Suppressor macrophage (primary cell): ENCODE measurements at places on chromosomes 7 and 10.

DNA sequence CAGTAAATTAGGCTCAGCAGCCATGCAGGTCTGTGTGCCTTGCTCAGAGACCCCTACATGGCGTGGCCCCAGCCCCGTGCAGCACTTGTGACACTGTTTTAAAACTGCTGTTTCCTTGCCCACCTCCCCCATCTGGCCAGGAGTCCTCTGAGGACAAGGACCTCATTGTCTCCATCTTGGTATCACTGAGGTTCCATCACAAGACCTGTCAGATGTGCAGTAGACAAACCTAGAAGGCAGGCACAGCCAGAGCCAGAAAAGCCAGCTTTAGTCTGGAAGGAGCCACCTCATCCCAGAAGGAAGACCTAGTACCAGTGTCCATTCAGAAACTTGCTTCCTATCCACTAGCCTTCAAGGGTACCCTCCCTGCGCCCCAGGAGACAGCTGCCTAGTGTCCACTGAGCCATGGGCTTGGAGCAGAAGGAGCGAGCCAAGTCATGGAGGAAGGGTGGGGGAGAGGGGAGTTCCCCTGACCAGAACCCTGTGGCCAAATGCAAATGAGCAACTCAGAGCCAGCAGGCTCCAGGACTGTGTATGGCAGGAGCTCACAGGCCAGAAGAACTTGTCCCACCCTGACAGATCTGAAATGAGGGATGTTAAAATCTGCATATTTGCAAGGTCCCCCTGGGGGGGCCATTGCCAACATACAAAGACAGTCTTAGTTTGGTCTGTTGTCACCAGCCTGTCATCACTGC, 176.1 kb downstream of the SH3PXD2A start:
- peak; percentile 50 for DNase-seq

DNA sequence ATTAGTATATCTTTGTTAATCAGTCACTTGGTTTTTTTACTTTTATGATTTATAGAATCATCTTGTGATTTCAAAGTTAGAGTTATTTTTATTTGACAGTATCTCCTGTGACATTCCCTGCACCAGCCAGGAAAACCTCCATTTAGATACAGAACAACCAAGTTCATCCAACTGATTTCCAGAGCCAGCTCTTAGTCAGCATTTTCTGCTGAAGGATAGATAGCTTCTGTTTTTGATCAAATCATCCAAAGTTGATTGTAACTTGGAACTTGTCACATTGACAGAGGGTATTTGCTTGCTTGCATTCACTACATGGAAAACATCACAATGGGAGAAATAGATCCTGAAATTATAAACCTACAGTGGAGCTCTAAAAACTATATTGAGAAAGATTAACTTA, 122.6 kb downstream of the PON1 start:
- no peak for DNase-seq

- DNase-seq: no peak
Observed at GRCh38 chr10:70324339-70324861, 40.6 kb upstream of the NPFFR1 start.

DNA sequence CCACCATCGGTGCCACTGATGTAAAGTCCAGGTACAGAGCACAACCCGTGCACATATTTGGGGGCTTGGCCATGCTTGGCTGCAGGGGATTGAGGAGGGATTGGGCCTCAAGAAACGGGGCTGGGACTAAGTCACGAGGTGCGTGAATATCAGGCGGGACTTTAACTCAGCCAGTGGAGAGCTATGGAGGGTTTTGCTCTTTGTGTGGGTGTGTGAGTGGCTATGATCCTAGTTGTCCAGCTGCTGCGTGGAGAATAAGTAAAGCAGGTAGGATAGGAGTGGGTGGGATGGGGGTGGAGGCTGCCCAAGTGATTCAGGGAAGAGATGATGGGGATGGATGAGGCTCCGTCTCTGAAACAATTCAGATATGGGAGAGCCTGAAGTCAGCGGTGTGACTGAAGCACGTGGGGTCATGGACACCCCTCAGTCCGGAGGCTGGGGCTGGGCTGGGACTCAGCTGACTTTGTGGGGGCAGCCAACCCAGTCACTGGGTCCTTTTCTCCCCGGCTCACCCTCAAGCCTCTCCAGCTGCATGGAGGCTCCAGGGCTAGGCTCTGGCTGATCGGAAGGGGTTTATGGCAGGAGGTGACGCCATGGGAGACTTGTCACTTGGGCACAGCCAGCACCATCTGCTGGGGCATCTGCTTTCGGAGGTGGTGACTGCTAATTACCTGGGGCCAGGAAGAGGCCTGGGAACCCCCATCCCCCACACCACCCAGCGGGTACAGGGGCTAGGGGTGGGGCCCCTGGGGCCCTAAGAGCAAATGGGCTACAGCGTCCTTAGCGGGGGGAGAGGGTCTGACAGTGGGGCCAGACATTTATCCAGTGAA, 1.7 kb upstream of the LFNG start:
- no peak for DNase-seq

- DNase-seq: no peak
Observed at GRCh38 chr10:73134727-73135126, 24.5 kb downstream of the NUDT13 start.

DNA sequence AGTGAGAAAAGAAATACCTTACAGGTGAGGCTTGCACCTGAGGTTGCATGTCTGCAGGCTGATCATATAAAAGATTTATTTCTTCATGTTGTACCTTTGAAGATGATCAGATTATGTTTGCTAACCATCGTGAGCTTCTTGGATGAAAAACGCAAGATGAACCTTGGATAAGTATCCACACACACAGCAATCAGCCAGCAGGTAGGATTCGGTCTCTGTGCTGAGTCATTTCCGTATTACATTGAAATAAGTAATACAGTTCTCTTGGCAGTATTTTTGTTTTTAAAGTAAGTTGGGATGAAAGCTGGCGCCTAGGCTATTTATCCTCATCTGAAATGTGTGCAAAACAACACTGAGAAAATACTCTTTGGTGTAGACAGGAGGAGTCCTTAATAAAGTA, 109.0 kb upstream of the PRKCQ start:
- no peak for DNase-seq

DNA sequence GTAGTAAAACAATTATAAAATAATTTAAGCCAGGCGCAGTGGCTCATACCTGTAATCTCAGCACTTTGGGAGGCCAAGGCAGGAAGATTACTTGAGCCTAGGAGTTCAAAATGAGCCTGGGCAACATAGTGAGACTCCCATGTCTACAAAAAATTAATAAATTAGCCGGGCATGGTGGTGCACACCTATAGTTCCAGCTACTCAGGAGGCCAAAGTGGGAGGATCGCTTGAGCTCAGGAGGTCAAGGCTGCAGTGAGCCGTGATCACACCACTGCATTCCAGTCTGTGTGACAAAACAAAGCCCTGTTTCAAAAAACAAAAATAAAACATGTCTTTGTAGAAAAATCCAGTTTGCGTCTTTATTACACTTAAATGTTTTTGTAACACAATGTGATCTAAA, 141.9 kb upstream of the KAT6B start:
- no peak for DNase-seq

DNA sequence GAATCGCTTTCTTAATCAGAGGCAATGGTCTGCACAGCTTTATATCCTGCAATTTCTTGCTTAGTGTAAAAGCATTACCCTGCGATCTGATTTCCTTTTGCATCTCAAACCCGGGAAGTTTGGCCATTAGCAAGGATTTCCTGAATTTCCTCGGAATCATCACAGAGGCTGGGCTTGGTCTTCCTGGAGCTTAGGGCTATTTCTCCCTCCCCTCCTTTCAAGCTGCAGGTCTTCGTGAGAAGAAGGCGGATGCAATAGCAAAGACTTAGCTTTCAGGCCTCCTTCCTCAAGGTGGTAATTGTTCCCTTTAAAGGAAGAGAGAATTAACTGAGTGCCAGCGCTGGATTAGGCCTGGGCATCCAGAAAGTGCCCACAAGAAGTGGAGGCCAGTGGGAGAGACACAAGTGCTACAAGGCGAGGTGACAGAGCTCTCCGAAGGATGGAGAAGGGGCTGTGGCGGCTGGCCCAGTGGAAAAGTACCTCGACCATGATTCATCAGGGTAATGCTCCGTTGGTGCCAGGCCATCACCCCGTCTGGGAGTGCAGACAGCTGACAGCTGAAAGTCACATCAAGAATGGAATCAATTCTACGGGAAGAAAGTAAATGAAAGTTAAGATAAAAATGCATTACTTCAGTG, 4.0 kb upstream of the ARMS2 start:
- no peak for DNase-seq

DNA sequence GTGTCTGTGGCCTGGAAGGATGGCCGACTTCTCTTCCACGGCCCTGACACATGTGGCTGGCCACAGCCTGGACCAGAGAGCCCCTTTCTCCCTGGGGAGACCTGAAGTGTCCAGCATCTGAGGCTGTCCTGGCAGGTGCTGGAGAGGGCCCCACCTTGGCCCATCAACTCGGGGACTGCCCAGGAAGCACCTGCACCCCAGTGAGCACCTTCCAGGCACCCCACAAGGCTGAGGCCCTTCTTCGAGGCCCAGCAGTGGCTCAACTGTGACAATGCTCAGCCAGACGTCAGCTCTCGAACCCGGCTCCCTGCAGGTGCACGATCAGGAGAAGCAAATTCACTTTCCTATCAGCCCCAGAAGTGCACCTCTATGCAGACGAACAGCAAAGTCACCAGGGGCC, 24.3 kb downstream of the RGS10 start:
- no peak for DNase-seq

GRCh38 chr7:37419496-37419895, 29.2 kb downstream of the ELMO1 start:
- no peak for DNase-seq

- peak; percentile 88 for DNase-seq
Observed at GRCh38 chr10:103612462-103613365, 119.2 kb downstream of the NEURL1 start.

- DNase-seq: peak; percentile 52
Observed at GRCh38 chr10:118950190-118950680, 79.3 kb upstream of the NANOS1 start.

DNA sequence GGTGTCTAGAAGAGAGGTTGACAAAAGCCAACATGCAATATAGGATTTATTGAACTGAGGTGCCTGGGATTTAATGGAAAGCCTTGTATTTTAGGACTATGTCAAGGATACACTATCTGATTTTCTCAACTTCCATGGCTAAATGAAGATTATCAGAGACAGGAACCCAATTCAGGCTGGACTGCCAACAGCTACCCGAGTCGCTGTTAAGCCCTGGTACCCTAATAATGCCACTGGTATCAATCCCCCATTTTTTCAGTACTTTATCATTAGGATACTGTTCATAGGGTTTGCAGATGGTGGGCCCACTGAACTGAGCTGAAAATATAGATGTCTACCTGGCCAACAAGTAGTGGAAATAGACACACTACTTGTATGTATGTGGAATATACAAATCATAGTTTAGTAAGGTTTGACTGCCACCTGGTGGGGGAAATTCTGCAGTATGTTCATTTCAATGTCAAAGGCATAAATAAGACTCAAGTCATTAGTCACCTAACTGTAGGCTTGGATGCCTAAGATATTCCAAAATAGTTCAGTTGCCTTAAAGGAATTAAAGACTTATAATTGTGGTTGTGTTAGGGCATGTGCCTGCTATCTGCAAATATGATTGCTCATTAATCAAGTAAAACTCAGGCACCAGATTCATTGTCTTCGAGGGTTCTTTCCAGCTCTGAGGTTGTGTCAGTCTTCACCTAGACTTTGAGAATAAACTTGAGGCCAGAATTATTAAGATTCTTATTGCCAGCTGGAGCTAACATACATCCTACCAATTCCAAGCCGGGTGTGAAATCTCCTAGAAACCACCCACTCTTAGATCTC, 34.1 kb upstream of the NOBOX start:
- peak; percentile 70 for DNase-seq
